ENCODE measurements at places on chromosomes 11 and 22.

DNA sequence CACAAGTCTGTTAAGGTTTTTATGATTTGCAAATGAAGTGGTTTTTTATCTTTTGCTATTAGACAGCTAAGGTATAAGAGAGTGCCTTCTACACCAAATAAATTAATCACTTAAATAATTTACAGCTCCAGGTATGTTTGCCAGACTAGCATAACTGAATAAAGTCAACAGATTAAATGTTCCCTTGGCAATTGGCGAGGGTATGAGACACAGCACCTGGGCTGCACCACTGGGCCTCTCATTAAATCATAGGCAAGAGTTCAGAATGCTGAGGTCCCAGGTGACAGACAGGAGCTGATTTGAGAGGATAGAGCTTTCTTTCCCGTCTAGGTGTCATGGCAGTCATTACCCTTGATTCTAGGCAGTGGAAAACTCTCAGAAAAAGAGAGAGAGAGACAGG, 62.6 kb upstream of the WT1 start:
- DNase-seq = no peak

- DNase-seq = no peak
These were observed 7.6 kb downstream of the OR9G1 start for GRCh38 chr11:56706486-56706885.

DNA sequence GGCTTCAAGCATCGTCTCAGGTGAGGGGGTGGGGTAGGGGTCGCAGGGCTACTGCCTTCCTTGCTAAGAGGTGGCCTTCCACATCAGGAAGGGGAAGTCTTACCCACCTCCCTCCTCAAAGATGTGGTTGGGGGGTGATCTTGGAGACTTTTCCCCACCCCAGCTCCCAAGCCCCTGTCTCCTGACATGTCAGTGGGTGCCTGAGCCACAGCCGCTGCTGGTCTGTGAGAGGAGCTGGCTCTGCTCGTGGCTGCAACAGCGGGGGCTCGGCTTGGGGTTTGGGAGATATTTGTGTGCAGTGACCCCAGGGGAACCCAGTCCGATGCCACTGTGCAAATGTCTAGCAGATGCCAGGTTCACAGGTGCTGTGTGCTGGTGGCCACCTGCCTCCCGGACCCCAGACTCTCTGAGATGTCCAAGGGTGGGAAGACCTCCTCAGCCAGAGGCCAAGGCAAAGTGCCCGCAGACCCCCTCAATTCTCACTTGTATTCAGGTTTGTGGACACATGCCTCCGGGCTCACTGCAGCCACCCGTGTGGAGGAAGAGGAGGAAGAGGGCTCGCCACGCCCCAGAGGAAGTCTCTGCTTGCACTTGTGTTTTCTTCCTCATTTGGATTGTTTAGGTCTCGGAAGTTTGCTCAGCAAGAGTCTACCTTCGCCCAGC, 1.9 kb downstream of the KCNQ1 start:
- DNase-seq = peak; percentile 84

GRCh38 chr11:31325160-31325559, 44.4 kb downstream of the DCDC1 start:
- peak; percentile 73 for DNase-seq

DNA sequence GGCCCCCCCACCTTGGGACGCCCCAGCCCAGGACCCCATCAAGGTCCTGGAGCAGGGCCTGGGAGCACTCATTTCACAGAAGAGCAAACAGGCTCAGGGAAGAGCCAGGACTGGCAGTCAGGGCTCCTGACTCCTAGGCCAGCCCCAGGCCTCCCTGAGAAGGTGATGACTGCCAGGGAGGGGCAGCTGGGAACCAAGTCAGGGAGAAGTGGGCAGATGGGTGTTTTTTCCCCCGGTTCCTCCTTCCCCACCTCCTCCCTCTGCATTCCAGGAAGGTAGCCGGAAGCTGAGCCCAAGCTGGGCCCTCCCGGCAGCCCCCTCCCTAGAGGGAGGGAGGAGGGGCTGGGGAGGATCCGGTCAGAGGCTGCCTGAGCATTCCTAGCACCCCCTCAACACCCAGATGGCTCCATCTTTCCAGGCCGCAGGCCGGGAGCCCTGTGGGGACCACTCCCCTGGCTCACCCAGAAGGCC, 19.6 kb downstream of the MYRF start:
- DNase-seq = peak; percentile 84

DNA sequence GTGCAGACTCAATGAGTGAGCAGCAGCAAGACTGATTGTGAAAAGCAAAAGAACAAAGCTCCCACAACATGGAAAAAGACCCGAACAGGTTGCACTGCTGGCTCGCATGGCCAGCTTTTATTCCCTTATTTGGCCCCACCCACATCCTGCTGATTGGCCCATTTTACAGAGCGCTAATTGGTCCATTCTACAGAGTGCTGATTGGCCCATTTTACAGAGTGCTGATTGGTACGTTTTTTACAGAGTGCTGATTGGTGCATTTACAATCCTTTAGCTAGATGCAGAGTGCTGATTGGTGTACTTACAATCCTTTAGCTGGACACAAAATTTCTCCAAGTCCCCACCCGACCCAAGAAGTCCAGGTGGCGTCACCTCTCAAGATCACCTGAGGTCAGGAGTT, 15.3 kb upstream of the SLC25A1 start:
- no peak for DNase-seq

DNA sequence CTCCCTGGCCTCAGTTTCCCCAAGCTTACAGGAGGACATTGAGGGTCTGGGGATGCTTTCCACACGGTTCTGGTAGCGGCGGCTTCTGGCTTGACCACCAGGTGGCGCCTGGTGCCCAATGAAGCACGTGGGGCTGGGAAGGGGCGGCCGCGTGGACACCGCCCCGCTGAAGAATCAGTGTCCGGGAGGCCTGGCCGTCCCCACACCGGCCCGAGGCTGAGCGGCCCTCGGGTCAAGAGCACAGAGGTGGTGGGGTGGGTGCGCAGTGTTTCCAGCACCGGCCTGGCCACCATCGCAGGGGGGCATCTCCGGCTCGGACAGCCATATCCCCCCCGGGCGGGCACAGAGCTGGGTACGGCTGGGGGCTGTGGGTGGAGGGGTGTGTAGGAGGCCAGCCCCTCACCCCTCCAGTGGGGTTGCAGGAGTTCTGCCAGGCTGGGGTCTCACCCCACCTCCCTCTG, 27.8 kb upstream of the PPARA start:
- peak; percentile 98 for DNase-seq

All from osteoblast (primary cell).